ENCODE measurements at places on chromosomes 1 and 21.

DNA sequence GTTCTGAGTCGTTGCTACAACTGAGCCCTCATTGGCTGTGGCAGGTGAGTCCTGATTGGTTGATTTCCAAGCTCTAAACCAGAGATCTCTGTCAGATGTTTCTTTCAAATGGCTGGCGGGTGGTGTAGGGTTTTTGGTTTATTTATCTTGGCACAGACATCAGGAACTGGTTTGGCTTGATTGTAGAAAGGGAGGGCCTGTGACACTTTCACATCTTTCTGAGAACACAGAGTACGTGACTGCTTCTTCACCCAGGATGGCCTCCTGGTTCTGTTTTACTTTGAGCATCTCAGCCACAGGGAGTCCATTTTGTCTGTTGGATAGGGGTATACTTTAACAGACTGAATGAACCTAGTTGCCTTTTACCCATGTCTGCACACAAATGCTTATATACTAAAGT lies 89.4 kb upstream of the GPR52 start:
- no peak for DNase-seq

GRCh38 chr21:29172282-29172681 lies 41.8 kb downstream of the MAP3K7CL start:
- DNase-seq = no peak

- DNase-seq = no peak
These were observed 34.9 kb downstream of the PRMT6 start for GRCh38 chr1:107091418-107091817.

DNA sequence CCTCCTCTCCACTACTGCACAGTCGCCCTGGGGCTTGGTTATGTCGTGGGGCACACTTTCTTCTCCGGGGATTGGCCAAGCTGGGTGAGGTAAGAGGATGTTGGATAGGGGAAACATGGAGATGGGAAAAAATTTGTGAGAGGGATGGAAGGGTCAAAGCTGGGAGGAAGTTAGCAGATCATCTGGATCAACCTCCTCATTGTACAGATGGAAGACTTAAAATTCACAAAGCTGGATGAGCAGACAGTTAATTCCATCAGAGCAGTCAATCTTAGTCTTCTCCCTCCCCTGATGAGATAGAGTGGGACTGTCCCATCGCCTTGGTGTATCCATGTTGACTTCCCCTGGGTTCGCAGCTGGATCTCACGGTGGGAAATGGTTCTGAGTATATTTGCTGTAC lies 69.6 kb upstream of the CNTN2 start:
- DNase-seq = no peak

DNA sequence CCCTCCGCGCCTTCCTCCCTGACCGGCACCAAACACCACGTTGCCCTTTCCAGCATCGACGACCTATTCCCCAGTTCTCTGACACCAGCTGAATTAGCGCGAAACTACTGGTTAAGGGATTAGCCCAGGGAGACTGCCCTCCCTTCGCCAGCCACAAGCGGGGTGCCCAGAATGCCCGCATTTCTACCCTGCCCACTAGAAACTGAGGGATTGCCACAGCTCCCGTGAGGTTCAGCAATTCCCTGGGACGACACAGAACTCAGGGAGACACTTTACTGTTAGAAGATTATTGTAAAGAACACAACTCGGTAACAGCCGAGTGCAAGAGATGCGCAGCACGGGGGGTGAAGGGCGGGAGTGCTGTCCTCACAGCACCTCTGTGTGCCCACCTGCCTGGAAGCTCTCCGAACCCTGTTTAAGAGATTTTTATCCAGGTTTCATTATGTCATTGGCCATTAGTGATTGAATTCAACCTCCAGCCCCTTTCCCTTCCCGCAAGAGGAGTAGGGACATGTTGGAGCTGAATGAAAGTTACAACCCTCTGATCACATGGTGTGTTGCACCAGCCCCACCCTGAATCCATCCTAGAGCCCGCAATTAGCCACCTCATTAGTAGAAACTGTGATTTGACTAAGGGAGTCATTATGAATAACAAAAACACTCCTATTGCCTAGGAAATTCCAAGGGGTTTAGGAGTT lies 15.8 kb upstream of the RIPPLY3 start:
- DNase-seq = no peak

GRCh38 chr21:16713331-16714117 lies 799.3 kb upstream of the CXADR start:
- no peak for DNase-seq

DNA sequence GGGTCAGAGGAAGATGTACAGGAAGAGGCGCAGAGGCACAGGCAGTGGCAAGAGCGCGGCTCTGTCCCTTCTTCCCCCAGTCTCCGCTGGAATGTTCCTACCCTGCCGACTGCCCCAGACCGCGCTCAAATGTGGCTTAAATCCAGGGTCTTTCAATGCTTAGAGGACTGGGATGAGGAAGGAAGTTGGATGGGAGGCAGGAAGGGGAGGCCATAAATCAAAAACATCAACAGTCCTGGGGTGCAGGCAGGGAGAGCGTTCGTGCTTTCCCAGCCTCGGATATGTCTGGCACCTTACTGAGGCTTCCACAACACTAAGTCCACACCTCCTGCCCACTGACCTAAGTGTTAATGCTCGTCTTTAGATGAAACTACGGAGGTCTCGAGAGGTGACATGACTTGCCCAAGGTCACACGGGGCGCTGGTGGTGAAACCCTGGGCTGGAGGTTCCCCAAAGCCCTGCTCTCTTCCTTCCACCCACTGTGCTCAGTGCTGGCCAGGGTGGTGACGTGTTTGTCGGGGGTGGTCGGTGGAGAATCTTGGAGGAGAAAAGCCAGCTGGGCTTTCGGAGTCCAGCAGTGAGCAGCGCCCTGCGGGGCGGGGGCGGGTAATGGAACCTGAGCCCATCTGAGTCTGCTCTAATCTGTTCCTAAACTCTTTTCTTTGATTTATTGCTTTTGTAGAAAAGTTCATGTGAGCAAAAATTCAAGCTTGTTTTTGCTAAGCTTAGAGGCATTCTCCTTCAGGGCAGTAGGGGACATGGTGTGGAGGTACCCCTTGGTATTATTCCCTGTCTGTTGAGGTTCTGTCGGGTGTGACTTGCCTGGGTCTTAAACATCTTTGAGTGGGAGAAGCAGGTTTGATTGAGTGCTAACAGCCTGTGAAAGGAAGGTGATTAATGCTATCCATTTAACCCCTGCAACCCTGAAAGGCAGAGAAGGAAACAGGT lies 708 bp downstream of the CDA start:
- no peak for DNase-seq

- DNase-seq = peak; percentile 46
These were observed 150.1 kb downstream of the PLXNA2 start for GRCh38 chr1:208093754-208094719.

DNA sequence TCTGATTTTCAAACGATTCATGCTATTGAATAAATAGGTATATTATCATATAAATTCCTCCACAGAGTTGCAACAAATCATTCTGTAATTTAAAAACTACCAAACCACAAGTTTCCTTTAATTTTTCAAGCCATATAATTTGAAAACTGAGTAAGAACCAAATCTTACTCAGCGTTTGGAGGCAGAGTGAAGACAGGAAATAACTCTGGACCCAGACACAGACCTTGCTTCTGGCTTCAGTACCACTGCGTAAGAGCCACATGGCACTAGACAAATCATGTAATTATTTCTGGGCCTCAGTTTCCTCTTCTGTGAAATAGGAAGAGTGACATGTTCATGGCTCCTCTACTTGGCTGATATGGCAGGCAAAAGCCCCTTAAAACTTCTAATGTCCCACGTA lies 82.4 kb downstream of the SMYD2 start:
- DNase-seq = no peak

- no peak for DNase-seq
These were observed 51.2 kb upstream of the FMOD start for GRCh38 chr1:203402152-203402551.

GRCh38 chr1:6338695-6339094 lies 54.9 kb downstream of the ACOT7 start:
- no peak for DNase-seq

DNA sequence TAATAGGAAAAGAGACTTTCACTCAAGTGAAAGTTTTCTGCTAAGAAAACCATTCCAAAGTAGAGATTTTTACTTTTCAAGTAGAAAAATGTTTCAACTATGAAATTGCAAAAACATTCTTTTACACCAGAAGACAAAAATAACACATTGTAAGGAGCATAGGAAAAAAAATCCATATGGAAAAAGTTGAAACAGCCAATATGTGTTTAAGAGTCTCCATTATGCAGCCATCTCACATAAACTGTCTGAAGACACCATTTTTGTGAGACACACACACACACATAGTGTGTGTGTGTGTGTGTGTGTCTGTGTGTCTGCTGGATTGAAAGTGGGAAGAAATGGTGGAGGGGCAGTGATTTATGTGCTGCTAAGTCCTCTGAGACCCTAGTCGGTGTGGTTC lies 162.1 kb downstream of the HHAT start:
- DNase-seq = no peak

- DNase-seq = no peak
These were observed 276.8 kb upstream of the TMEM51 start for GRCh38 chr1:14876747-14877146.

GRCh38 chr1:230820568-230820967 lies 47.8 kb downstream of the C1orf198 start:
- no peak for DNase-seq

DNA sequence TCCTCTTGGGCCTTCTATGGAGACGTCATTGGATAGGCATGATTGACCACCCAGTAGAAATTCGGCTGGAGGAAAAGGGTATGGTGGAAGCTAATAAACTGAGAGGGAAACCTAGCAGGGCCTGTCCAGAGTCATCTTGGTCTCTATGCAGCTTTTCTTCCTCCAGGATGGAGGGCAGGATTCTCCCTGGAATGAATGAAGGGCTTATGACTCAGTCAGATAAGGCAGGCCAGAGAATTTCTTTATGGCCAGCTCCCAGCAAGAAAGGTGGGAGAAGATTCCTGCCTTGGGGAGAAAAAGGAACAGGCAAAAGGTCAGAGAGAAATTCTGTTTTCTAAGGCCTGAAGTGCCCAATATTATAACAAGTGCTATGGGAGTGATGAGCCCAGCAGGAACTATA lies 17.1 kb downstream of the FBLIM1 start:
- no peak for DNase-seq

GRCh38 chr1:171742577-171742922 lies 685 bp upstream of the VAMP4 start:
- no peak for DNase-seq
